ENCODE measurements at places on chromosomes 2 and 18.
A peak's percentile ranks its signal among the peaks of the same experiment; 100 is the strongest.

DNA sequence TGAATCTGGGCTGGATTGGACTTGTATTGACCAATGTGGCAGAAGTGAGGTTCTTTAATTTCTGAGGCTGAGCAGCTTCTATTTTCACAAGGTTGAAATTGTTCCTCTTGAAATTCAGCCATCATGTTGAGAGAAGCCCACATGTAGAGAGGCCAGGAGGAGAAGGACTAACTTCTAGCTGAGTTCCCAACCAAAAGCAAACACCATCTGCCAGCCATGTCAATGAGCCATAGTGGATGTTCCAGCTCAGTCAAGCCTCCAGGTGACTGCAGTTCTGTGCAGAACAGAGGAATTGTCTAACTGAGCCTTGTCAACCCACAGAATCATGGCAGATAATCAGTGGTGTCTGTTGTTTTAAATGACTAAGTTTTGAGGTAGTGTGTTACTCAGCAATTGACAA is 110.6 kb upstream of the ACVR1 start:
- DNase-seq, result no peak

GRCh38 chr2:45403036-45403435 is 208.0 kb downstream of the SRBD1 start:
- no peak for DNase-seq

GRCh38 chr2:128755695-128756364 is 437.2 kb upstream of the HS6ST1 start:
- DNase-seq, result no peak

DNA sequence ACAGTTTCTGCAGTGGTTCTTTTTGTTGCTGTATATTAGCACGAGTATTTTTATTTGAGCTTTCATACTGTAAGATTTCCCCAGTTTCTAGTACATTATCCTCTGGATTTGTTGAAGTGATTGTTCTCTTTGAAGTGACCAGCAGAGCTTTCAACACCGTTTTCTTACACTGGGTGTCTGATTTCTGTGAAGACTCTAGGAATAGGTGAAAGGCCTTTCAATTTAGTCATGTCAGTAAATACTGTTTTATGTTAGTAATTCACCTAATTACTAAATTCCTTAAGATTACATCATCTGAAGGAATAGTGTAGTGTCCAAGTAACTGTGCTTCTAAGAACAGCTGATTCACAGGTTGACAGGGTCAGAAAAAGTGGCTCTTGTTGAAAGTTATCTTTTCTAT is 2.3 kb downstream of the PPM1B start:
- DNase-seq, result no peak

DNA sequence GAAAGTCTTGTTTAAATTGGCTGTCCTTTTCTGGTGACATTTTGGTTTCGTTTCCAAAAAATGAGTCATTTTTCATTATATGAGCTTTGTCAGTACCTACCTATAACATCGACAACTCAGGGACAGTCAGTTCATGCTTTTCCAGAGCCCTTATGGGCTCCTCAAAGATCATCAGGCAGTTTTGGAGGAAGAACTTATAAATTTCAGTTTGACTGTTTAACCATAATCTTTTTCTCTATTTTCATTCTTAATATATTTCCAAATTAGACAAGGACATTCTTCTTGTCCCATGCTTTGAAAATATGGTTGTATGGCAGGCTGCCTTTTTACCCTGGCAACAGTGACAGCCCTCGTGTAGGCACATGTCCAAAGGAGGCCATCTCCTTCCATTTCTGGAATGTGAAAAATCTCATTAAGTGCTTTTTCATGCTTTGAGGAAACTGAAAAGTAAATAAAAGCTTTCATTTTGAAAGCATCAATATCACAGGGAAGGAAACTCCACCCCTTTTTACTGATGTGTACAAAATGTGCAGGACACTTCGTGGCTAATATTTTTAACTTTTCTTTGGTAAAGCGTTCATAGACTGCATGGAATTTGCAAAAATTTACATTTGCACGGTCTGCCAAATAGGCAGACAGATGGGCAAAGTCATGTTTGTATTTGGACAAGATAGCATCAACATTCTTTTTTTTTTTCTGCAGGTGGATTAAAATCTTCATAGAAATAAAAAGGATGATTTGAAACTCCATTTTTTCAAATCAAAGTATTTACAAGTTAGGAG is 7.2 kb upstream of the PROC start:
- peak; percentile 42 for DNase-seq

GRCh38 chr18:28120828-28121515 is 56.0 kb downstream of the CDH2 start:
- no peak for DNase-seq

DNA sequence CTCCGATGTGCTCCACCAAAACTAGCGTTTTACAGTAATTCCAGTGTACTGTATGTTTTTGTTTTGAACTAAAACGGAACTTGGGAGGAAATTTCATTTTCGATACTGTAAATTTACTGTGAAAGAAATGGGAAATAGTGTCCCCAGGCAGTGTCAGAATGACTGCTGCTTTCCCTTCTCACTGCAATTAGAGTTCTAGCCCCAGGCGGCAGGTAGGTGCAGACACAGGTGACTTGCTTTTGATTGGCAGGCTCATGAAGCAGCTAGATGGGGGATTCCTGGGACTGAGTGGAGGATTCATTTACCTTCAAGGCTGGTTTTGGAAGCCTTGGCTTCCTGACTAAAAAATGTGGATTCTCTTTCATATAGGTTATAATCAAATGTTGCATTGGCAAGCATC is 27.0 kb downstream of the RPRM start:
- no peak for DNase-seq

DNA sequence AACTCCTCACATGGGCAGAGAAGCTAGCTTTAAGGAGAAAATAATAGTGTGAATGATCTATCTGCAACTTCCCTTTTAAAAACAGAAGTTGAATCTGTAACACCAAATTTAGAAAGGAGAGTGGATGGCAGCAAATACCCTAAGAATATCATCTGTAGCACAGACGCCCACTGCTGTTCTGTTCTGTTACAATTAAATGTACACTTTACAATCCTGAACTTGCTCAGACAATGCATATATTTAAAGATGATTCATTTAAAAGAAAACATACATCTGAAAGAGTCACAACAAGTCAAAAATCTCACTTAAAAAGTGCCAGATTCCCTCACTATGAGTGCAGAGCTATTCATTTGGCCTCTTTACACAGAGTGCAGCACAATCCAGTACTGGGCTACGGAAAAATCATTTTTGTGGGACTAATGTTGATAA is 8.0 kb upstream of the SERTAD2 start:
- DNase-seq, result no peak

DNA sequence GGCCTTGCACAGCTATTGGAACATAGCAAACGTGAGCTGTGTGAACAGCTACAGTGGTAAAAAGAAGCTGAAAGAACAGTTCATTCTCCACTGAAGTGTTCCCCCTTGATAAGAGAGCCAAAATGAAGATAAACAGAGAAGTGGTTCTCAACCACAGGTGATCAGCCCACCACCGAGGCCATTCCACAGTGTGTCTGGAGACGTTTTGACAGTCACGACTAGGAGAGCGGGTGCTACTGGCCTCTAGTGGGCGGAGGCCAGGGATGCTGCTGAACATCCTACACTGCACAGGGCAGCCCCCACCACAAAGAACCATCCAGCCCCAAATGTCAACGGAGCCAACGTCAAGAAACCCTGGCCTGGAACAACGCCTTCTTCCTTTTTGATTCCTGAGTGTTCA is 38.4 kb downstream of the ADCY3 start:
- no peak for DNase-seq

DNA sequence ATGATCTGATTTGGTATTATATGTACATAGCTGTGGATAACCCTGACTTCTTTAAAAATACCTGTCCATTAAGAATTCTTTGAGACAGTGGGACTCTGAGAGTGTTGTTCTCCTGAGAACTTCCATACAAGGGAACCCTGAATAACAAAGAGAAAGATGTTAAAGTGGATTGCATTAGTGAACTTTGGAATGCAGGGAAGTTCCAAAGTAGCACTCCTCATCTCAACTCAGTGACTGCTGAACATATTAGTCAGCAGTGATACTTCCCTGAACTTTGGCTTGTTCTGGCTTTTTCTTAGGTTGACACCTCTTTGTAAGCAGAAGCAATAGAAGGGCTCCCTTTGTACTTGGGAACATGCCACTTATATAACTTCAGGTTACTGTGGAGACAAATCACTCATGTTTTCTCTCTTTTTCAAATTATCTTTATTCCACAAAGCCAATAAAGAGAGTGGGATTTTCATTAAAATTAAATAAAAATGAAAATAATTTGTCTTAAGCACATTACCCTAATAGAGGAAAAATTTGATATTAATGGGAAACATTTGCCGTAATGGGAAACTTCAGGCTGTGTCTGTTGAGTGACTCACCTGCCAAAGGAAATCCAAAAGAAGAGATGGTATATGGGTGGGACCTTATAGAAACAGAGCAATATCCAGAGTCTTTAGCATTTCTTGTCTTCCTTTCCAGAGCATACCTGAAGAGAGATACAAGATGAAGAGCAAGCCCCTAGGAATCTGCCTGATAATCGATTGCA is 33.3 kb downstream of the CFLAR start:
- no peak for DNase-seq

DNA sequence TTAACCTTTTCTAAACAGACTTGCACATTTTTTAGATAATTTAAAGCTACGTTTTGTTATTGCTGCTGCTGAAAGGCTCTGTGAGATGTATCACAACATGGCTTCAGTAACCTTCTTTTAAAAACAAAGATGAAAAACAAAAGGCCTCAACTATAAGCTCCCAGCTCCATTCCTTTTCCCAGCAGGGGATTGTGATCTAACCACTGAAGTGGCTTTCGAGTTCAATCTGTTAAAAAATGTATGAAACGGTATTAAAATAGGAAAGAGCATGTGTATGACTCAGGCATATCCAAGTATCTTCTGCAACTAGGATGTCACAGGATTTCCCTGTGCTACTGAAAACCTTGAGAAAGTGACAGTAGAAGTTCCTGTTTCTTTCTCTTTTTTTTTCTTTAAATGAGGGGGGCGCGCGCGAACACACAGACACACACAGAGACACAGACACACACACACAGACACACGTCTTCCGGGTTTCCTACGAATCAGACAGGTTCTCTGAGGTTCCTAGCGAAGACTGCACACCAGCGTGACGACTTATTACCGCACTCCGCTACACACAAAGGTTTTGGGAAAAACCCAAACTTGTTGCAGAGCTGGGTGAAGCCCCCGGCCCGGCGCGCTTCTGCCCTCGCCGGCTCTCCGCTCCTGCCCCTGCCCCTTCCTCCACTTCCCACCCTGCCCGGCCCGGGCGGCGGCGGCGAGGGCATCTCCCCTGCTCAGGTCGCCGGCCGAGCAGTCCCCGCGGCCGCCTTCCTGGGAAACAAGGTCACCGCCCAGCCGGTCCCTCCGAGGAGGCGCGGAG is 86.8 kb downstream of the RBMS1 start:
- DNase-seq, result no peak

DNA sequence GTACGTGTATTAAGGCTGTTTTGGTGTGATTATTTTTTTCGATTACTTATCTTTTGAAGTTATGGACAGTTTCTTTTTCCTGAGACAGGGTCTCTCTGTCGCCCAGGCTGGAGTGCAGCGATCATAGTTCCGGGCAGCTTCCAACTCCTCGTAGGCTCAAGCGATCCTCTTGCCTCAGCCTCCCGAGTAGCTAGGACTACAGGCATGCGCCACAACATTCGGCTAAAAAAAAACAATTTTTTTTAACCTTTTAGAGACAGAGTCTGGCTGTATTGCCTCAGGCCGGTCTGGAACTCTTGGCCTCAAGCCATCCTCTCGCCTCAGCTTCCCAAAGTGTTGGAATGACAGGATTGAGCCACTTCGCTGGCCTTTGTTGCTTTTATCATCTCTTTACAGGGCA is 945 bp downstream of the HAT1 start:
- no peak for DNase-seq

DNA sequence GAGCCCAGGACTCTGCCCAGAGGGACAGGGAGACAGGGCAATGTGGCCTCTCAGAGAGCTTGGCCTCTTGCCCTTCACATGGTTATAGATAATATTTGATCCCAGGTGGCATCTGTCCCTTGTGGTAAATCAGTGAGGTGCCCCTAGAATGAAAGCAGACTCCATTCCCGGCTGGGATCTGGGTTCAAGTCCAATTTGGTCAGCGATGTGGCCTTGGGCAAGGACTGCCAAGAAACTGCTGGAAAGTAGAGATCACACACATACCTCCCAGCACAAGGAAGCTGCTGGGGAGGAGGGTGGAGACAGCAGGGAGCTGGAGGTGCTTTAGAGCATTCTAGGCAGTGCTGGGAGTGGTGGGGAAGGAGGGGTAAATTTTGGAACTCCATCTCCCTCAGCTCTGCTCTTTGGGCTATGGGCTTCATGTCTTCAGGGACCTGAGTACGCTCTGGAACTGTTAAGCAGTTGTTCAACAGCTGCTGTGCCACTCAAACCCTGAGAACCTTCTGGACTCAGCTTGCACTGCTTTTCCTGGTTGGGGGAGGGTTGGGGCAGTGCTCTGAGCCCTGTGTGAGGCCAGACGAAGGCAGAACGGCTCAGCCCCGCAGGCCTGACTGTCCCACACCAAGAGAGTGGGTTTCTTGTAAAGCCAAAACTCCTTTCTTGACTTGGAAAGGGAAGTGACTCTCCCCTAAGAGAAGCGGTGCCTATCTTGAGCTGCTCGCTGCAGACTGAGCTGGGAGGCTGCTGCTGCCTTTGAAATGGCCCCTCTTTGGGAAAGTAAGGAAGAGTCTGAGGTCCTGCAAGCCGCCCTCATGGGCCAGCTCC is 23.0 kb downstream of the INPP5D start:
- peak; percentile 53 for DNase-seq

- no peak for DNase-seq
These were observed 98.9 kb upstream of the ZFP36L2 start for GRCh38 chr2:43325107-43325811.

DNA sequence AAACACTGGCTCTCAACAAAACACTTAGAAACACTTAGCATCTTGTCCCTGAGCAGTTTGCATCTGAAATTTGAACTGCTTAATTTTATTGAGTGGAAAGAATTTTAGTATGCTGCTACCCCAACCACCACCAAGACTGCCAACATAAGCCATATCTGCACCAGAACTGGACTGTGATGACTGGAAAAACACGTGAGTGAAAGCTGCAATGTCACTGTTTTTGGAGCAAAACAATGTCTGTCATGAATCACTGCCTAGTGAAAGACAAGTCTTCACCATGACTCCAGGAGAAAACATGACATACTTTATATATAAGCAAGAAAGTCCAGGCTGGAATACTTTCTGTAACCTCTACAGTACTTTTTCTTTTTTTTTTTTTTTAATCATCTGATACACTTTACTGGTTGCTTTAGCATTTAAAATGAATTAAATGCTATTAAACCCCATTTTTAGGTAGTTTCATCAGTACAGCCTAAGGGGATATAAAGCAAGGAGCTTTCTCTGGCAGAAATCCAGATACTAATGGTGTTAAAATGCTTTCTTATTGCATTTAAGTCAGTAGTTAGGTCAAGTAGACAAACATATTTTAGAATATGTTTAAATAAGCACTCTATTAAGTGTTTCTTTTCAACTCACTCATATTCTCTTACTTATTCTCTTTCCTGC is 2129.4 kb upstream of the PIK3C3 start:
- no peak for DNase-seq

DNA sequence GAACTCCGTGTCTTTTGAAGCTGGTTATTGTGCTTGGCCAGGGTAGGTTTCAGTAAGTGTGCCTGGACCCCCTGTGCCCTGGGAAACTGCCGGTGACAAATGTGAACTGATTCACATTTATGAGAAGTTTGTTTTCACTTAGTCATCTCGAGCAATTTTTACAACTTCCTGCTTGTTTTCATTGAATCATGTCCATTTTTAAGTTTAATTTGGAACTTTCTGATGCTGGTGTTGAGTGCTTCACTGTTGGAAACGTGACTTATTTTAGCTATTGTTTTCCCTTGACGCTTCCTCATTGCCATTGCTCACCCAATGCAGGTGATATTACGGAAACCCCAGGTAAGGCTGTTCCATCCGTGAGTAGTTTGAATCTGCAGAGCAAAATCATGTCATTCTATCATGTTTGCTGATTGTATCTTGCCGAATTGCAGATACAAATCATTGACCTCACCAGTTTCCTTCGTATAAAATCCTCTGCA is 97.2 kb downstream of the RTN4 start:
- no peak for DNase-seq

Data from activated CD8-positive, alpha-beta memory T cell treated with anti-CD3 and anti-CD28 coated beads, Interleukin-2, amount 50 U/mL, for 48 hours (primary cell).